ENCODE measurements at places on chromosomes 7 and 10.

- no peak for DNase-seq
Measured at GRCh38 chr10:59362144-59362958, at the start of gene FAM13C. Gene FAM13C (minus strand): TSS chr10:59362549. CDS start chr10:59362460, 89 bp downstream.

DNA sequence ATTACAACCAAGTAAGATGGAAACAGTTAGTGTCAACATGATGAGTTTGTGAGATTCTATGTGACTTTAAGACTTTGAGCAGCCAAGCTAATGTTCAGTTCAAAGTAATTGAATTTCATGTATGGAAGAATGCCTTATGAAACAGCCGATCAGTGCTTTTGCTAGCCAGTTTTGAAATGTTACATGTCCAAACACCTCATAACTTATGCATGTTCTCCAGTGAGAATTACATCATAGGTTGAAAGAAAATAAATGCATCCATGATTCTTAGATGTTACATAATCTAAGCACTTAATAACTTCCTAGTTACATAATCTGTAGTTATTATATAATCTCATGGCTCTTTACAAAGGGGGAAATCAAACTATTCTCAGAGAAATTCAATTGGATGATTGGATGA, 211.3 kb downstream of the BICC1 start:
- no peak for DNase-seq

DNA sequence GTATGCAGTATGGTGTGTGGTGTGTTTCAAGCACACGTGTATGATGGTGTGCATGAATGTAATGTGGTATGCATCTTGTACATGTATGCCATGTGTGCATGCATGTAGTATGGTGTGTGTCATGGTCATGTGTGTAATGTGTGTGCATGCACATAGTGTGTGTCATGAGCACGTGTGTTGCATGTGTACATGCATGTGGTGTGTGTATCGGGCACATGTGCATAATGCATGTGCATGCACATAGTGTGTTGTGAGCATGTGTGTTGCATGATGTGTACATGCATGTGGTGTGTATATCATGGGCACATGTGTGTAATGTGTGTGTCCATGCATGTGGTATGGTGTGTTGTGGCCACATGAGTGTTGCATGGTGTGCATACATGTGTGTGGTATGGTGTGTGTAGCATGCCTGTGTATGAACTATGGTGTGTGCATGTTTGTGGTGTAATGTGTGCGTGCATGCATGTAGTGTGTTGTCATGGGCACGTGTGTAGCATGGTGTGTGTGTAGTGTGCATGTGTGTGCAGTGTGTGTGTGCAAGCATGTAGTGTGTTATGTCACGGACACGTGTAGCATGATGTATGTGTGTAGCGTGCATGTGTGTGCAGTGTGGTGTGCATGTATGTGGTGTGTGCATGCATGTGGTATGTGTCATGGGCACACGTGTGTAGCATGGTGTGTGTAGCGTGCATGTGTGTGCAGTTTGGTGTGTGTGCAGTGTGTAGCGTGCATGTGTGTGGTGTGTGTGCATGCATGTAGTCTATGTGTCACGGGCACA, 17.6 kb downstream of the KNDC1 start:
- DNase-seq: no peak

DNA sequence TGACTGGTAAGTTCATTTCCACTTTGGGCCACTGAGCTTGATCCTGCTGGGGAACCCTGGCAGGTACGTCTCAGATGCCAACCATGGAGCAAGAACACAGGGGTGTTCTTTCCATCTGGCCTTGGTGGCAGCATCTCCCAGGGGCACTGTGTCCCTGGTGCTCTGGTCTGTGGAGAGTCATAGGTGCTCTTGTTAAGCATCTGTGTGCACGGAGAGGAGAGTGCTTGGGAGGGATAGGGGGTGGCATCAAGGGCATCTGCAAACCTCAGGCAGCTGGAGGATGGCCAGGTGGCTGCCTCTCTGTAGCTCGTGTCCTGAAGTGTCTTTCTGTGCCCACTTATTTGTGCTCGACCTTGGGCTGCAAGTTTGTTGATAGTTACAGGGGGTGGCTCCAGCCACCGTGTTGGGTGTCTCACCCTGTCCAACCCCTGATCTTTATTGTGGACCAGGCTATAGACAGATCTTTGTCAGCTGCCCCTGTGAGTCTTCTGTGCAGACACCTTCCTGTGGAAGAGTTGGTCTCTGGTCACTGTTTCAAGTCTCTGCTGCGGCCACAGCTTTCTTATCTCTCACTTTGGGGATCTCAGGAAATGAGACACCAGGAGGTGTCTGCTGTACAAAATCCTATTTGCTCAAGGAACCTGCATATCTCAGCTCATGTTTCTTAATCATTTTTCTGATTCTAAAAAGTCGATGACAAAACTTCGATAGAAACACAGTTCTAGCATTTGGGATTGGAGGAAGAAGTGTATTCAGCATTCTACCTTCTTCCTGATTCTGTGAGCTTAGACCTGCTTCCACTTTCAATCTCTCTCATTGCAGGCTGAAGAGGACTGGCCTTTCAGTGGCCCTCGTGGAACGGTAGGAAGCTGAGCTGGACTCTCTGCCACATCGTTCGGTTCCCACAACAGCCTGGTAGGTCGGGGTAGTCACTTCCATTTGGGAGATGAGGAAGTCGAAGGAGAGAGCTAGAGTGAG, 17.2 kb upstream of the GIMAP8 start:
- DNase-seq: peak; percentile 62

DNA sequence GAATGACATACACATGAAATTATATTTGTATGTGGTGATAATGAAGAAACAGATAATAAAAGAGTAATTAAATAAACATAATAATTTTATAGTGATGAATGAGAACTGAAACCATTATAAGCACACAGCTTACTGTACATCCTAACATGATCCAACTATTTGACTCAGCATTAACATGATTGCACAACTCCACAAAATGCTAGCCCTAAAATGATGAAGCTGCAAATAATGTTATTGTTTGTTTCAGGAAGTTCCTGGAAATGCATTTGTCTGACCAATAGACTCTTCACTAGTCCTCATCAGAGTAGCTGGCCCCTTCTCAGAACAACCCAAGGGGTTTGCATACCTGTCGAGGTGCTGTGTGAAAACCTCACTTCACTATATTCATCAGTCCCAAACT, 115.5 kb downstream of the RTKN2 start:
- peak; percentile 33 for DNase-seq

- peak; percentile 51 for DNase-seq
Measured at GRCh38 chr10:23157691-23158369, 34.3 kb upstream of the PTF1A start.

- no peak for DNase-seq
Measured at GRCh38 chr10:64286533-64286932, 765.3 kb downstream of the REEP3 start.
